ENCODE measurements at places on chromosomes 16 and 17. TPM values are rescaled to one million over a fixed set of nuclear protein-coding genes. Genes with fewer than 3 reads are reported as not detected.

DNA sequence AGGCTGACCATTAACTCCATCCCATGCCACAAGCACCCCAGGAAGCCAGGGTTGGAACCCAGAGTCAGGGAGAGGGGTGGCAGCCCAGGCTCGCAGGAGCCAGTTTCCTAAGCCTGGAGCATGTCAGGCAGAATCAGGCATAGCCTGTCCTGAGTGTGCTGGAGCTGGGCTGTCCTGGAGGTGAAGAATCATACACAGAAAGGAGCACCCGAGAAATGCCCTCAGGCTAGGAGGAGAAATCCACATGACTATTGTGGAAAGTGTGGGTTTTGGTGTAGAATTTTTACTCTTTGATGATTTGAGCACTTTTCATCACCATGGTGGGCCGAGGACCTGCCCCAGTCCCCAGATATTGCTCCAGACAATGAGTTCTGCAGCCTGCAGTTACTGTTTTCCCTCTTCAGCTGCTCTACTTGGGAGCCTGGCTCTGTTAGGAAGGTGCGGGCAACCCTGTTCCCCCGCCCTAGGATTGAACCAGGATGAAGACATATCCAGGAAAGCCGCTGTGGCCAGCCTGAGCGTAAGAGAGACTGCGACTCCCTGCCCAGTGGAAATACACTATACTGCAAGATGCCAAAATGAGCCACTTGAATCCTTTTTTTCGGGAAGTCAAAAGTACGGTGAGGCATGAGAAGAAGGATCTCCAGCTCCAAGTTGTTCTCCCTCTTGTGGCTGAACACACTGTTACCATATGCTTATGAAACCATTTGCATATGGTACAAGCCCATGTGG is 29.0 kb upstream of the HEATR6 start:
- H3K27ac ChIP-seq, result no peak overlapping the region
- no peak overlapping the region for H3K4me3 ChIP-seq
- H3K27me3 ChIP-seq, result no peaks in the 10 kb centered on the region
- H3K36me3 ChIP-seq, result no peaks in the 10 kb centered on the region

DNA sequence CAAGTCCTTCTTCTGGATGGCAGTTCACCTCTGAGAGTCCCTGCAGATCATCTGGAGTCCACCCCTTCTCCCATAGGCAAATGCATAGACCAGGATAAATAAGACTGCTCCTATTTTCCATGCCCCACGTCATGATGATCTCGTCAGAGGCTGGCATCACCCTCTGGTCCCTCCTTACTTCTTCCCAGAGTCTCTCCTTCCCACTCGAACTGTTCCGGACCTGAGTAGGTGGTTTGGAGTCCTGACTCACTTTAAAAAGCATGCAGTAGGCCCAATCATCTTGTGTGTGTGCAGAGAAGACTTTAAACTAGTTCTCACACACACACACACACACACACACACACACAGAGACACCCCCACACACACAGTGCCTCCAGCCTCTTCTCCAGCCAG is 72.0 kb downstream of the SOX9 start:
- H3K4me3 ChIP-seq, result no peak overlapping the region
- peaks cover 3% of the 10 kb centered on the region for H3K4me1 ChIP-seq
- no peak overlapping the region for H3K27ac ChIP-seq
- no peak for DNase-seq
- no peaks in the 10 kb centered on the region for H3K36me3 ChIP-seq
- no peaks in the 10 kb centered on the region for H3K27me3 ChIP-seq

Gene PITPNM3
- total RNA-seq, result 7.9 TPM

DNA sequence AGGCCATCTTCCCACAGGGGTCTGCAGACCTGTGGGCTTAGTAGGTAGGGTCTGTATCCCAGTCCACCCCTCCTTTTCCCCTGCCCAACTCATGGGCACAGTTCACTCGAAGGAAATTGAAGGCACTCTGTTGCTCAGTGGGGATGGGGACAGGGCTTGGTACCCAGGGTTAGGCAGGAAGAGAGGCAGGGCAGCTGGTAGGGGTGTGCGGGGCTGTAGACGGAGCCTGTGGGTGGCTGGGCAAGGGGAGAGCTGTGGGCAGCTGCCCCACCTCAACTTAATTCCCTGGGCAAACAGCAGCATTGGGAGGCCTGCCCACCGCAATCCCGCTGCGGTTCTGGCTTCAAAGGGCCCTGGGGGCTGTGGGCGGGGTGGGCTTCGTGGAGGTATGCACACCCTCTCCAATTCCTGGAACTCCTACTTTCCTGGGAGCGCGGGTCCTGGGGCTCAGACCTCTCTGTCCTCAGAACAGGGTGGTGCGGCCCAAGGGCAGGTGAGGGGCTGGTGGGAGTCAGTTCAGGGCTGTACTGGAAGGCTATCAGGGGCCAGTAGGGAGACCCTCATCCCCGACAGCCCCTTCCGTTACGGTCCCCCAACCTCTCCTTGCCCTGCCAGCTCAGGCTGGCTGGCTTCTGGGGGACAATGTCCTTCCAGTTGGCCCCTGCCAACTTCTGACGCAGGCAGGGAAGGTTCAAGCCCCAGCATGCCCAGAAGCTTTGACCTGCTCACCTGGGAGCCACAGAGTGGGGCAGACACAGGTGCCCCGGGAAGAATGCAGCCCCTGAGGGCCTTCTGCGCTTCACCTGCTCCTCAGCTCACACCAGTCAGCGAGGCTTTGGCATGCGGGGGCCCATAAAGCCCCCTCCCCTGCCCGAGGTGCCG is 9.1 kb downstream of the FOXJ1 start:
- H3K27ac ChIP-seq, result peak overlapping the region; percentile 67
- H3K4me3 ChIP-seq, result no peak overlapping the region
- no peaks in the 10 kb centered on the region for H3K36me3 ChIP-seq
- H3K4me1 ChIP-seq, result no peaks in the 10 kb centered on the region
- peaks cover 5% of the 10 kb centered on the region for H3K27me3 ChIP-seq

Gene SRL
- 5.3 TPM for total RNA-seq

DNA sequence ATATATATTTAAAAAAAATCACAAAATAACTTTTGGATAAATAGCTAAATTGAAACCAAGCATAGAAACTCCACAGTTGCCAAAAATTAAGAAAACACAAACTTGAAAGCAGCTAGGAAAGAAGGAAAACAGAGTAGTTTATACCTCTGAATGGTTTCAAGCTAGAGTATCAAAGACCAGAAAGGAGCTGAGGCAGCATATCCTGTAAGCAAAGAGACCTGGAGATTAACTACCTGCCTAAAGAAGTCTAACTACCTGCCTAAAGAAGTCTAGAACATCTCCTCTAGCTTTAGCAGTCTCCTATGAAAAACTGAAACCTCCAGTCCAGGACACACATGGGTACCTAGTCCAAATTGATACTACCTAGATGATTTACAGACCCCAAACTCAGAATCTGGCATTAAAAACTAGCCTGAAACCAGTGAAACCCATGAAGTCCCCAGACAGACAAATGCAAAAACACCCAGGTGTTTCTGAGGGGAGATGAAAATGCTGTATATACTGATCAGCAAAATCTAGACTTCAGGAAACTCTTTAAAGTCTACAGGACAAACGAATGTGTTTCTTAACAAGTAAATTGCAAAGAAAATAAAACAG is 17.6 kb downstream of the APPBP2 start:
- H3K27ac ChIP-seq, result no peak overlapping the region
- no peaks in the 10 kb centered on the region for H3K27me3 ChIP-seq
- H3K36me3 ChIP-seq, result no peaks in the 10 kb centered on the region
- H3K4me3 ChIP-seq, result no peak overlapping the region

Gene OR1F1
- not detected for total RNA-seq

- DNase-seq, result no peak
- no peak overlapping the region for H3K4me3 ChIP-seq
- H3K4me1 ChIP-seq, result no peaks in the 10 kb centered on the region
- H3K36me3 ChIP-seq, result no peaks in the 10 kb centered on the region
Observed at GRCh38 chr17:12554251-12554650, 111.4 kb upstream of the MYOCD start.

DNA sequence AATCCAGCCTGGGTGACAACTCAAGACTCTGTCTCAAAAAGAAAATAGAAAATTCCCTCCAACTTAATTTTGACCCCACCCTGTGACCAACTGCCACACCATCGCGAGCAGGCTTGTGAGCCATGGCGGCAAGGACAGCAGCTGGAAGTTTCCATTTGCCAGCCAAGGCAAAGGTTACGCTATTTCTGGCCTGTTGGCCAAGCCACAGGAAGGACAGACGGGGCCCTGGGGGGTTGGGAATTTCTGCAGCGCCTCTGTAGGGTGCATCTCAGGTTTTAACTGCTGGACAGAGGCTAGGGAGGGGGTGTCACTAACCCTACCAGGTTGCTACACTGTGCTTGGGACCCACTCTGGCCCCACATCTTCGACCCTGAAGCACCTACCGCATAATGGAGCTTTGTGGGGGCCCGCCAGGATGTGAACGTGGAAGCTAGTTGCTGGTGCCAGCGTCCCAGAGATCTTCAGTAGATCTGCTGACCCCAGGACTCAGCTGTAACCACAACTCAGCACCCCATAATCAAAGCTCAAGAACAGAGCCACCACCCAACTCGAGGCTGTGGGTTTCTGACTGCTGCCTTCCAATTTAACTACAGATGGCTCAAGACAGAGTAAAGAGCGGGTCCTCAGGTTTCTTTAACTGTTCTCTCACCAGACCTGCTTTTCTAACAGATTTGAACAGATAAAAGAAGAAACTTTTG is 10.9 kb downstream of the KIFC3 start:
- no peaks in the 10 kb centered on the region for H3K27me3 ChIP-seq
- no peak overlapping the region for H3K4me3 ChIP-seq
- DNase-seq, result no peak
- H3K36me3 ChIP-seq, result no peaks in the 10 kb centered on the region
- H3K4me1 ChIP-seq, result no peaks in the 10 kb centered on the region

- DNase-seq, result no peak
- H3K4me1 ChIP-seq, result no peaks in the 10 kb centered on the region
- H3K27me3 ChIP-seq, result no peaks in the 10 kb centered on the region
- H3K36me3 ChIP-seq, result no peaks in the 10 kb centered on the region
Observed at GRCh38 chr16:2953706-2954627, 10.1 kb upstream of the KREMEN2 start.

DNA sequence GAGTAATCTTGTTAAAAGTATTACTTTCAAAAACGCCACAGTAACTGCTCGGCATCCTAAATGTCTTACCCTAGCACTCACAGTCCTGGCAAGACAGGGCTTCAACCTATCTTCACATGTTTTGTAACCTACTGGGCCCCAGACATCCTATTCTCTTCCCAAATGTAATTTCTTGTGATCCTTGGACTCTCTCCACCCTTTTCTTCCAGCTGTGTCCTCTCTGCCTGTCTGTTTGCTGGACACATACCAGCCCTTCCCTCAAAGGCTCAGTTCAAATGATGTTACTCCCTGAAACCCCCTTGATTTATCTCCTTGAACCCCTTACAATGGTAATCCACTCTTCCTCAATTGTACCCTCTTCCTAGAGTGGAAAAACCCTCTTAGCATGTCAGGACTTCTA is 60.1 kb upstream of the CNEP1R1 start:
- no peaks in the 10 kb centered on the region for H3K36me3 ChIP-seq
- no peaks in the 10 kb centered on the region for H3K27me3 ChIP-seq
- no peaks in the 10 kb centered on the region for H3K4me1 ChIP-seq
- no peak for DNase-seq

Gene ASPA
- total RNA-seq, result 3.5 TPM

DNA sequence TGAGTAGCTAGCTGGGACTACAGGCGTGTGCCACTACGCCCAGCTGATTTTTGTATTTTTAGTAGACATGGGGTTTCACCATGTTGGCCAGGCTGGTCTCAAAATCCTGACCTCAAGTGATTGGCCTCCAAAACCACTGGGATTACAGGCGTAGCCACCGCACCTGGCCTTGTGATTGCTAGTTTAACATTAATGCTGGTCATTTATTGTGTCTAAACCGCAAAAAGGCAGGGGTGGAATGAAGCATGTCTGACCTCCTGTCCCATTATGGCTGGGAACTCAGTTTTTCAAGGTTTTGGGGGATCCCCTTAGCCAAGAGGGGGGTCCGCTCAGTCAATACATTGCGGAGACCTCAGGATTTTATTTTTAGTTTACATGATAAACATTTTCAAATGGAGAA is 10.7 kb upstream of the CNGB1 start:
- no peaks in the 10 kb centered on the region for H3K4me1 ChIP-seq
- no peaks in the 10 kb centered on the region for H3K27me3 ChIP-seq
- no peak overlapping the region for H3K27ac ChIP-seq
- no peaks in the 10 kb centered on the region for H3K36me3 ChIP-seq

GRCh38 chr17:43341715-43342588 is 56.8 kb upstream of the ARL4D start:
- H3K27ac ChIP-seq, result no peak overlapping the region
- no peak for DNase-seq
- H3K36me3 ChIP-seq, result no peaks in the 10 kb centered on the region
- no peaks in the 10 kb centered on the region for H3K27me3 ChIP-seq
- peaks cover 4% of the 10 kb centered on the region for H3K4me1 ChIP-seq

Gene IRX6
- 0.28 TPM for total RNA-seq

Gene TEKT3
- total RNA-seq, result not detected

- H3K4me3 ChIP-seq, result no peak overlapping the region
- DNase-seq, result no peak
- H3K4me1 ChIP-seq, result no peaks in the 10 kb centered on the region
- H3K27ac ChIP-seq, result peak overlapping the region; percentile 38
- peaks cover 6% of the 10 kb centered on the region for H3K36me3 ChIP-seq
- H3K27me3 ChIP-seq, result no peaks in the 10 kb centered on the region
Observed at GRCh38 chr17:19313746-19314651, 48.5 kb downstream of the B9D1 start.

GRCh38 chr17:39652587-39653315 is 12.4 kb upstream of the TCAP start:
- no peak overlapping the region for H3K4me3 ChIP-seq
- DNase-seq, result no peak
- no peaks in the 10 kb centered on the region for H3K27me3 ChIP-seq
- H3K36me3 ChIP-seq, result no peaks in the 10 kb centered on the region

DNA sequence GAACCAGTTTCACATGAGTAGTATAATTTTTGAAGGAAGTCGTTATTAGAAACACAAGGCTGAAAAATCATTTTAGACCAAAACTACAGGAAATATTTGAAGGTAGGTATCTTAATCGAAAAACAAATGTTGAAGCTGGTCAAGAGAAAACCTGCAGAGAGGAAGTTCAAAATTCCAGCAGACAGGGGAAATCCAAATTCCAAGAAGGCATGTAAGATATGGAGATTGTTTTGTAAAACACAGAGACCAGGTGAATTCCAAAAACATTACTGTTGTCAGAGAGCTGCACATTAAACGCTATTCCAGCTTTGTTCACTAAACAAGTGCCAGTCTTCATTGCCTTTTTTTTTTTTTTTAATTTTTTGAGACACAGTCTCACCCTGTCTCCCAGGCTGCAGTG is 38.4 kb downstream of the ADAMTS18 start:
- no peak for DNase-seq
- H3K4me1 ChIP-seq, result no peaks in the 10 kb centered on the region
- H3K27me3 ChIP-seq, result no peaks in the 10 kb centered on the region
- H3K36me3 ChIP-seq, result no peaks in the 10 kb centered on the region
- H3K4me3 ChIP-seq, result no peak overlapping the region

Gene CYBC1
- total RNA-seq, result 81.8 TPM

DNA sequence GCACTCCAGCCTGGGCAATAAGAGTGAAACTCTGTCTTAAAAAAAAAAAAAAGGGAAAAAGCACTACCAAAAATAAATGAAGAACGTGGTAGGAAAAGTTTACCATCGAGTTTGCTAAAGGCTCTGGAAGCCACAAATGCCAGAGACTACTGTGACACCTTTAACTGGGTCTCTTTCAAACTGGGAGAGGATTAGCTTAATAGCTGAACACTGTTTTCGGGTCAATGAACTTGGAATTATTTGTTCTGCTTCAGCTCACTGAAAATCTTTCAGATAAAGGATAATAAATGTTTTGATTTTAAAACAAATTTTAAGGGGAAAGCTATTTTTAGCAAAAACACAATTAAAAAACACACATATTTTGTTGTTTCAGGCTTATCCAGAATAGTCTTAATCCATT is 1.4 kb downstream of the RETREG3 start:
- peaks cover 5% of the 10 kb centered on the region for H3K36me3 ChIP-seq
- no peaks in the 10 kb centered on the region for H3K4me1 ChIP-seq
- H3K4me3 ChIP-seq, result no peak overlapping the region
- no peaks in the 10 kb centered on the region for H3K27me3 ChIP-seq
- no peak for DNase-seq
